Neural progenitor cell (in vitro differentiated cells): ENCODE measurements at places on chromosomes 12 and 14. TPM values are rescaled to one million over a fixed set of nuclear protein-coding genes. Genes with fewer than 3 reads are reported as not detected.
A peak's percentile ranks its signal among the peaks of the same experiment; 100 is the strongest.

DNA sequence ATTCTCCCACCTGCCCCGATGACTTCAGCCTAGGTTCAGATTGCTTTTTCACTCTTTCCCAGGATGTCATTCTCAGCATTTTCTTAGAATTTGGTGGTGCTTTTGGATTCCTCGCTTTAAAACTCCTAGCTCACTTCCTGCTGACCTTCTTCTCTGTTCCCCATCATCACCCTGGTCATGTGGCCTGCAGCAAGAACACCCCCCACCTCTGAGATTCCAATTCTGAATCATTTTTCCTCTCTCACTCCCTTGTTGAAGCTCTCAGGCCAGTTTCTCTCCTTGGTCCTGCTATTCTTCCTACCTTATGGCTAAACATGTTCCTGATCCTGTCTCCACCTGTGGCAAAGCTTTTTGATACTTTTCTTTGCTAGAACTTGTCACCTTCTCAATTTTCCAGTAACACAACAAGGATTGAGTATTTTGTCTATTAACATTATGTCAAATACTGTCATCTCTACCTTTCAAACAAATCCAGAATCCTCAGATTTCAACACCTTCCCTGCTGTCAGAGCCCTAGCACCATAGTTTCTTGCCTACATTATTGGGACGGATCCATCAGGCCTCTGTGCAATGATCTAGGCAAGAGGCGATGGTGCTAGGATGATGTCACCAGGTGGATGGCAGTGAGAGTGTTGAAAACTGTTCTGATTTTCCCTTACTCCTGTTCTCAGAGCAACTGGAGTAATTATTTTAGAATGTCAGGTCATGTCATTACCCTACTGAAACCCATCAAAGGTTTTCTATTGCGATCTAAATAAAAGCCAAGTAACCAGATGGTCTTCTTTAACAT, 233.7 kb downstream of the MON2 start:
- no peak for DNase-seq

GRCh38 chr14:99028041-99028440, 244.0 kb downstream of the BCL11B start:
- no peak for DNase-seq

DNA sequence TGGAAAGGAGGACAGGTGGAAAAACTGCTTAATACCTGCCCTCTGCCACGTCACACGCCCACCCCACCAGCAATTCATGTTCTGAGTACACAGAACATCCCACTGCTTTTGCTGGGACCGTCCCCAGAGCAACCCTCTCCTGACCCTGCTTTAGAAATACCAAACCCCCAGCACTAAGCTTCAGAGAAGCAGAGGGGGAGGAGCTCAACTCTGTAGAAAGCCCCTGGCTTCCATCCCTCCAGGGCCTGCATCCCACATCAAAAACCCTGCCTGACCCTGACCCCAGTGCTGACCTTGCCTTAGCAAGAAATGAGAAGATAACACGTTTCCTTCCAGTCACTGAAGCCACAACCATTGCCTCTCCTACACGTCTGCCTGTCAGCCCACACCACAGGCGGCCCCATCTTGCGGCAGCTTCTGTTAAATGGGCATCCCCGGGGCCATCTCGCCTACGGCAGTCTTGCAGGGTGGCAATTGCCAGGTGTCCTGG, 19.7 kb downstream of the VDR start:
- no peak for DNase-seq

DNA sequence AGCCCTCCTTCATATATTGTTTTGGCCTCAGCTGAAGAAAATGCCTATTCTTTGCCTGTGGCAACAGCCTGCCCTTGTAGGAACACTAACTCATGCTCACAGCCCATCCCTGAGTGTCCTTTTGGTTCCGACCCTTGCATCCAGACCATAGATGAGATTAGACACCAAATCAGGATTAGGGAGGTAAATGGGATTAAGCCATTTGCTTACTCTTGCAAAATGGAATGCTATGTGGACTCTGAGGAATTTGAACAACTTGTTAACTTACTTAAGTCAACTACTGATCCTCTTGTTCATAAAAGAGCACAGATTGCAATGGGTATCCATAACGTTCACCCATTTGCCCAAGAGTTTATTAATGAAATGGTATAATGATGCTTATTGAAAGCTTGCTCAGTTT, 27.3 kb downstream of the TSHR start:
- DNase-seq, result peak; percentile 55

GRCh38 chr14:60590991-60591414, 58.3 kb downstream of the SIX1 start:
- peak; percentile 9 for DNase-seq

- no peak for DNase-seq
These were observed 28.5 kb downstream of the CDKN1B start for GRCh38 chr12:12745576-12746211.

DNA sequence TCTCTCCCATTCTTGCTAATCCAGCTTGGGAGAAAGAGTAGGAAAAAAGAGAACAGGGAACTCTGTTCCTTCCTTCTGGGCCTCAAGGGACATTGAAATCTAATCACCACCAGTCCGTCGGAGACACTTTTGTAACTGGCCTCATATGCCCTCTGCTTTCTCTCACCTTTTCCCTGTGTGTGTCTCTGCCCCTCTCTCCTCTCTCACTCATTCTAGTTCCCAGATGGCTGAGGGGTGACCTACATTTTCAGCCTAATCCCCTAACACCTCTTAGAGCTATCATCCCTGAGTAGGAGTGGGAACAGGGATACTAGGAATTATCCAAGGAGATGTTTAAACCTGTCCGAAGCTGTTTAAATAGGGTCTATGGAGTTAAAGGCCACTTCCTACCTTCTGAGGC, 8.9 kb upstream of the PCK2 start:
- no peak for DNase-seq

DNA sequence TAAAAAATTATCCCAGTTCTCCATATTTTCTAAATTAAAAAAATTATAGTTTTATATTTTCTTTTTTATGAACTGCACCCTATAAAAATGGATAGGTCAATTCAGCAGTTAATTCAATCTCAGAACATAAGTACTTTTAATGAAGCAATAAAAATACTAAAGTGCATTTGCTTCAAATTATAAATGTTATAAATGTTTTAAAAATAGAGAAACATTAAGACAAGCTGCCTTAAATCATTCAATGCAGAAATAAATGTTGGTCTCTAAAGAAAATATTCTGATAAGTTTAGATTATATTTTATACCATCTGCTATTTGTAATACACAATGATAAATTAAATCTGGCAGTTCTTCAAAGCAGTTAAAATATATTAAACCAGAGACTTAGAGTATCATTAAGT, 65.6 kb downstream of the ZC3H14 start:
- no peak for DNase-seq

The RASSF9 gene
- 0.06 TPM in 1 of 2 replicates, not detected in the other for total RNA-seq

GRCh38 chr14:37194698-37195097, 3.0 kb upstream of the MIPOL1 start:
- DNase-seq, result no peak

GRCh38 chr14:83320837-83321236, 1787.2 kb upstream of the SEL1L start:
- no peak for DNase-seq

GRCh38 chr12:100720016-100720654, 74.4 kb upstream of the ANO4 start:
- DNase-seq, result no peak

The KRT83 gene
- total RNA-seq, result not detected in 2 replicates

DNA sequence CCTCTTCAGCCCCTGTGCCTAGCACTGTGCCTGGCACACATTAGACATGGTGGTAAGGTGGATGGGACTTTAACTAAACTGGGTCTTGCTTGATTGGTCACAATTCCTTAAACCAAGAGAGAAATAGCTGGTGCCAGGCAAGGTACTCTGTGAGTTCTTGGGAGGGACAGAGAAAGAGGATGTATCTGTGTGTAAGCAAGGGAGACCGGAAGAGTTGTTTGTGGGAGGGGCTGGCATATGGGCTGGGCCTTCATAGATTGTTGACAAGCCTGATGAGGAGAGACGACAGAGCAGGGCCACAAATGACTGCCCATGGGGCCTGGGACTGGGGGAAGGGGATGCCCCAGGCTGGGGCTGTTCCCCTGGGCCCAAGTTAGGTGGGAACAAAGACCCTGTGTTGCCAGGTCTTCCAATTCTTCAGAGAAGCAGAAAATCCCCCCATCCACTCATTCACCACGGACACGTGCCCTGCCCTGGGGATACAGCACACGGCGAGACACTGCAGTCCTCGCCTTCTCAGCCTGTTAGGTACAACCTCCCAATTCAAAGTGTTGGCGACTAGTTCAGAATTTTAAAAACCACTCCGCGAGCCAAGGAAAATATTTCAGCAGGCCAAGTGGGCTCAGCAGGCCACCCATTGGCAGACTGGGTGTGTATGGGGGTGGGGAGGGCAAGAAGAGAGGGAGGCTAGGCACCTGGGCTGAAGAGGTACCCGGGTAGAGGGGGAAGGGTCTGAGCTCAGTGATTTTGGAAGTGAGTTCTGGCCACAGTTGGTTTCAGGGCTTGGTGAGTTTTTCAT, 11.4 kb upstream of the CYP46A1 start:
- no peak for DNase-seq

GRCh38 chr12:47773858-47774580, 981 bp downstream of the SLC48A1 start:
- no peak for DNase-seq

- DNase-seq, result no peak
These were observed 212.6 kb upstream of the SLC16A7 start for GRCh38 chr12:59383079-59383822.

DNA sequence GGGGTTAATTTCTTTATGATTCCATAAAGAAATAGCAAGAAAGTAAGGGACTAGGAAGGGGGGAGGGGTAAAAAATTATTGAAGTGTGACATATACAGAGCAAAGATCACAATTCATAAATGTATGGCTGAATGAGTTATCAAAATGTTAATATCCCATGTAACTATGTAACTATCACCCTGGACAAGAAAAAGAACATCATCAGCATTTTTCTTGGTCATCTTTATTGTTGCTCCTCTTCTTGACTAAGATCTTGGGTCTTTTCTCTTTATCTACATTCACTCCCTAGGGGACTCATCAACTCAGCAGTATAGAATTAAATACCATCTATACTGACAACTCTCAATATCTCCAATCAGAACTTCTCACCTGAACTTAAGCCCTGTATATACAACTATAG, 57.5 kb downstream of the CAND1 start:
- DNase-seq, result no peak

The DCD gene
- not detected in 2 replicates for total RNA-seq

GRCh38 chr12:99343960-99344359, 303.6 kb upstream of the GARIN6 start:
- DNase-seq, result no peak

- no peak for DNase-seq
These were observed 94.5 kb downstream of the SCARB1 start for GRCh38 chr12:124769163-124769530.

The EIF4B gene
- 774 and 833 TPM in 2 replicates for total RNA-seq

The PPM1A gene
- total RNA-seq, result 35.2 and 55.0 TPM in 2 replicates

The KCNH3 gene
- 0.19 TPM in 1 of 2 replicates, not detected in the other for total RNA-seq

The PELI2 gene
- total RNA-seq, result 23.4 and 27.2 TPM in 2 replicates

The ENDOU gene
- total RNA-seq, result not detected in 2 replicates

The PZP gene
- not detected in 2 replicates for total RNA-seq

DNA sequence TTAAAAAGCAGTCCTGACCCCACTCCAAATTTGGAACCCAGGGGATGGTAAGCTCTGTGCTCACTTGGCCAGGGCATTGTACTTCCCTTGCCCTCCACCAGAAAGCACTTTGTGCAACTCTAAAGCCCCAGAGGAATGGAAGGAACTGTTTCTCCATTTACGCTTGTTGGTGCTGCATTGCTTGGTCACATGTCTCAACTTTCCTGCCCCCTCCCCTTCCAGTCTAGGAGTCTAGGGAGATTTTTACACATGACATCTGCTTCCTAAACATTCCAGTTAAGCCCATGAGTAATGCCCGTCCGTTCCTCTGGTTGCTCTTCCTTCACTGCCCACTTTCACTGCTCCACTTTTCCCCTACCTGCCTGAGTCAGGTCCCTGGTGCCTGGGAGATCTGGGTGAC, 92.6 kb upstream of the MAP1LC3B2 start:
- no peak for DNase-seq

DNA sequence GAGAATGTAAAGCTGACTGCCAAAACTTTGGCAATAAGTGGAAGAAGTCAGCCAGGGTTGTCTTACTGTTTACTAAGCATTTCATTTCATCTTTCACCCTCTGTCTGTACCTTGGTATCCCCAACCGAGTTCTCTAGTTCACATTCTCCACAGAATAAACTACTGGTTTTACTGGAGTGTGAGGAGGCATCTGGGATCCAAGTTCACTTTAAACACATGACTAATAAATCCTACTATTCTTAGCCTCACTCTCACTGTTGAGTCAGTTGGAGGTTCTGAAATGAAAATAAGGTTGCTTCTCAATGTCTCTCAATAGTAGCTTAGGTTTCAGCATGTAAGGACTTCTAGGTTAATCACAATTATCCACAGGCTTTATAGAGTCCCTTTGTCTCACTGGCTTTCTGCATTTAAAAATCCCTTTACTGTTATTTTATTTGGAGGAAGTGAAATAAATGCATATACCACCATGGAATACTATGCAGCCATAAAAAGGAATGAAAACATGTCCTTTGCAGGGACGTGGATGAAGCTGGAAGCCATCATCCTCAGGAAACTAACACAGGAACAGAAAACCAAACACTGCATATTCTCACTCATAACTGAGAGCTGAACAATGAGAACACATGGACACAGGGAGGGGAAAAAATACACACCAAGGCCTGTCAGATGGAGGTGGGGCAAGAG, 95.8 kb downstream of the EPS8 start:
- DNase-seq, result no peak

DNA sequence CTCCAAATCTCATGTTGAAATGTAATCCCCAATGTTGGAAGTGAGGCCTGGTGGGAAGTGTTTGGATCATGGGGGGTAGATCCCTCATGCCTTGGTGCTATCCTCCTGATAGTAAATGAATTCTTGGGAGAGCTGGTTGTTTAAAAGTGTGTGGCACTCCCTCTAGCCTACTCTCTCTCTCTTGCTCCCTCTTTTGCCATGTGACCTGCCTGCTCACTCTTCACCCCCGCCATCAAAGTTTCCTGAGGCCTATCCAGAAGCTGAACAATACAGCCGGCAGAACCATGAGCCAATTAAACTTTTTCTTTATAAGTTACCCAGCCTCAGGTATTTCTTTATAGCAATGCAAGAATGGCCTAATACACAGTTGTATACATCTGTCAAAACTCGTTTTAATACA, 62.5 kb downstream of the BCL2L14 start:
- peak; percentile 20 for DNase-seq

- no peak for DNase-seq
These were observed 13.2 kb downstream of the RPS6KA5 start for GRCh38 chr14:91047174-91047753.

DNA sequence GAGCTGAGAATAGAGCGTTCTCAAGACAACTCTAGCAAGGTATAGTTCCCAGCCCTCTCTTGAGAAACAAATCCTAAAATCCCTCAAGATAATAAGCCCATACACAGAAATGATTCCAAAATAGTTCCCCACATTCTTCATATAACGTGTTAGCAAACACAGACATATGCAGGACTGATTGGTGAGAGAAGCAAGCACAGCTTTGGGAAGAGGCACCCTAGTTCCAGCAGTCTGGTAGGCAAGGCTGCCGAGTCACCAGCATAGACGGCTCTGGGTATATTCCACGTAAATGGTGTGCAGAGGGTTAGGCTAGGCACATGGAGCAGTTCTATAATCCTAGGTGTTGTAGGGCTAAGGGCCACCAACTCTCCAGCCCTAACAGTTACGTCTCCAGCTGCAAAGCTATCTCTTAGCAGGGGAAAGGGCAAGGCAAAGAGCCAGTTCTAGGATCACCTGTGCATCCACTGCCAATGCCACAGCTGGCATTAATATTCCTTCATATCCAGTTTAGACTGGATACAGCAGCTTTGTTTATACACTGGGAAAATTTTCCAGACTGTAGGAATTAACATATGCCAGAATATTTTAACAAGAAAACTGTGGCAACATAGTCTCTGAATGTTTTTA, 52.9 kb downstream of the SH2B3 start:
- no peak for DNase-seq

GRCh38 chr12:73598626-73599025, 939.0 kb upstream of the ATXN7L3B start:
- no peak for DNase-seq
